ENCODE measurements at places on chromosomes 13 and 19. TPM values are rescaled to one million over a fixed set of nuclear protein-coding genes. Genes with fewer than 3 reads are reported as not detected.

The ZNF43 gene
- total RNA-seq, result 35.4 TPM

The CALR3 gene
- not detected for total RNA-seq

The RASAL3 gene
- total RNA-seq, result 129 TPM

The KLF1 gene
- 0.52 TPM for total RNA-seq

The ONECUT3 gene
- not detected for total RNA-seq

The GPR12 gene
- total RNA-seq, result not detected

The ZNF492 gene
- 1.4 TPM for total RNA-seq

- H3K4me3 ChIP-seq, result no peak overlapping the region
- no peak overlapping the region for H3K27ac ChIP-seq
- peaks cover 2% of the 10 kb centered on the region for H3K27me3 ChIP-seq
- H3K4me1 ChIP-seq, result peaks cover 6% of the 10 kb centered on the region
Observed at GRCh38 chr19:49968279-49968922, 7.4 kb upstream of the SIGLEC11 start.

GRCh38 chr19:8017808-8018207 is 12.4 kb upstream of the ELAVL1 start:
- no peak for DNase-seq
- no peak overlapping the region for H3K27ac ChIP-seq
- H3K4me1 ChIP-seq, result no peaks in the 10 kb centered on the region
- H3K36me3 ChIP-seq, result no peaks in the 10 kb centered on the region
- H3K4me3 ChIP-seq, result no peak overlapping the region

GRCh38 chr13:73902296-73902695 is 231.9 kb downstream of the KLF12 start:
- peaks cover 11% of the 10 kb centered on the region for H3K4me1 ChIP-seq
- H3K36me3 ChIP-seq, result no peaks in the 10 kb centered on the region

DNA sequence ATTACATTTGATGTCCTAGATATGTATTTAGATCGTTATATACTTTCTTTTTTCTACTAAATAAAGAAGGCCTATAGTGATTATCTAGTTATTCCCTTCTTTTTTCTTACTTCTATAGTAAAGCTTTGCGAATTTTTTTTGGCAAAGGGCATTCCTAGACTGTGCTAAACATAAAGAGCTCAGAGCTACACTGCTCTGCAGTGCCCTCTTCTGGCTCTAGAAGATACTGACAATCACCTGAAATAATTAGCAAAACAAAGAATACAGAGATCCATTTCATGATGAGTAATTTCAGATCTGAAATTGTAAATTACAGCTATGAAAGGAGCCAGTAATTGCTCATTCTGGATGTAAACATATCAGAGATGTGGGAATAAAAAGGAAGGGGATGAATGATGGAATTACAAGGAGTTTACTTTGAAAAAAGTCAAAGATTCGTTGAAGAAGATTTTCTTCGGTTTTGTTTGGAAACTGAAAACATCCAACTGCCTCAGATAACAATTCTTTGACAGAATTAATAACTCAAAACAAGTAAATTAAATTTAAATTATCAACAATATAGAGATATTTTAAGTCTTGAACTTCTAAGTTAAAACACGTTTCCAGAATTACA is 288.5 kb downstream of the NALCN start:
- no peak overlapping the region for H3K4me3 ChIP-seq
- no peaks in the 10 kb centered on the region for H3K36me3 ChIP-seq
- H3K27ac ChIP-seq, result no peak overlapping the region
- peaks cover 12% of the 10 kb centered on the region for H3K27me3 ChIP-seq

DNA sequence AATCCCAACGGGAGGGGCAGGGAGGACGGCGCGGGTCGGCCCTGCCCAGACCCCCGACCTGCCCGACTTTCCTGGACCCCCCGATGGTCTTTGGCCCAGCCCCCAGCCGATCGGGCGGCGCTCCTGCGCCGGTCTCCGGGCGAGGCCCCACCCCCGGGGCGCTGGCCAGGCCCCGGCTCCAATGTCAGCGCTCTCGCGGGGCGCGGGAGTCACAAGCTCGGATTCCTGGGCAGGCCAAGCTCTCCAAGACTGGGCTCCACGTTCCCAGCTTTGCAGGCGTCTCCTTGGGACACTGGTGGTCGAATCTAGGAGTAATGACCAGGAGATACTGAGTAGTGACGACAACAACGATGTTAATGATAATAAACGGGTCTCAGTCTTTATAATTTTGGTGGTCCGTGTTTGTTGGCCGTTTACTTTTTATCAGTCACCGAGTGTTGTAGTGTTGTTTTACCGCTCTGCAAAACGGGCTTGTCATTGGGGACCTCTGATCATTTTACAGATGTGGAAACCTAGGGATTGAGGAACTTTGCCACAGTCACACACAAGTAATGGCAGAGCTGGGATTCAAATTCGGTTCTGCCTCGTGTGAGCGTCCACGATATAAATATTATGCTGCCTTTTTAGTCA is 545 bp downstream of the RAD23A start:
- peaks cover 36% of the 10 kb centered on the region for H3K36me3 ChIP-seq
- peak; percentile 74 for DNase-seq
- peak overlapping the region; percentile 93 for H3K4me3 ChIP-seq
- peak overlapping the region; percentile 91 for H3K27ac ChIP-seq
- peaks cover 44% of the 10 kb centered on the region for H3K4me1 ChIP-seq

DNA sequence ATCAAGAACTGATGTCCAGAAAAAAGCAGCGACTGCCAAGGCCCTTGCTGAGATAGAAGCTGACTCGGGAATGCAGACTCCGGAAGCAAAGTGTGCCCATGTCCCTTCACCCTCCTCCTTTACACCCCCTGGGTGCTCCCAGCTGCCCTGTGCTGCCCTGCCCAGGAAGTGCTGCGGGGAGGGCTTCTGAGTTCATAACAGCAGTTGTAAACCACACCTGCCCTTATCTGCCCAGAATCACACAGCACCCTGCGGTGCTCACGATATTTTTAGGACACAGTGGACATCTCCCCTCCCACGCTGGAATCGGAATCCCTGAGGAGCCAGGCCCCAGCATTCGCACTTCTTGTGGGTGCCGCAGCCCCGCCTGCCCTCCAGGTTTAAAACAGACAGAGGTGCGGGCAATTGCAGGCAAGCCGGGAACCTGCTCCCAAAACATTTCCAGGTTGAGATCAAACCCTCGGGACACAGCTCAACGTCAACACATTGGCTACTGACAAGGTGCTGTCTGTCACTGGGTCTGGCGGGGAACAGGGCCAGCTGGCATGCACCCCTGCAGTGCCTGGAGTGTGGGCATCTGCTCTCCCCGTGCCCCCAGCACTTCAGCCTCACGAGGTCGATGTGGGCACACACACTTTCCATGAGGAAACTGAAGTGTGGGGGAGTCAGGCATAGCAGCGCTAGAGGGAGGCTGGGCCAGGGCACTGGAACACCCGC is 36.8 kb downstream of the RAB20 start:
- H3K27me3 ChIP-seq, result peaks cover 2% of the 10 kb centered on the region
- H3K4me1 ChIP-seq, result no peaks in the 10 kb centered on the region
- no peak for DNase-seq

DNA sequence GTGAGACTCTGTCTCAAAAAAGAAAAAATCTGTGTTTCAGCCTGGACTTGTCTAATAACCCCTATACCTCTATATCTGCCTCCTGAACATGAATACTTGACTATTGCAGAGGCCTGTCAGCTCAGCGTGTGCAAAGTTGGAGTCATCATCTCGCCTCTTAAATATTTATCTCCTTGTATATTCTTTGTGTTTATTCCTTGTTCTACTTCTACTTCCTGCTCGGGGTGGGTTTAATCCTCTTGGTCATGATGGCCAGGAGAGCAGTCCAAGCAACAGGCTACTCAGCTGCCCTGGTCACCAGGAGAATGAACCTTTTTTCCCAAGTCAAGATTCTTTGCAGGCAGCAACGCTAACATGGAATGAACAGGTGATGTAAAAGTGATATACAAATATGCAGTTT is 119.1 kb downstream of the PCCA start:
- H3K27me3 ChIP-seq, result no peaks in the 10 kb centered on the region
- no peak for DNase-seq
- H3K4me1 ChIP-seq, result peaks cover 15% of the 10 kb centered on the region
- H3K4me3 ChIP-seq, result no peak overlapping the region

GRCh38 chr19:17259934-17260333 is 4.6 kb downstream of the USHBP1 start:
- H3K4me1 ChIP-seq, result peaks cover 6% of the 10 kb centered on the region
- H3K4me3 ChIP-seq, result no peak overlapping the region
- H3K27me3 ChIP-seq, result no peaks in the 10 kb centered on the region
- H3K36me3 ChIP-seq, result no peaks in the 10 kb centered on the region
- H3K27ac ChIP-seq, result no peak overlapping the region

- no peak for DNase-seq
- peak overlapping the region; percentile 95 for H3K4me3 ChIP-seq
- peaks cover 34% of the 10 kb centered on the region for H3K36me3 ChIP-seq
- peak overlapping the region; percentile 98 for H3K27ac ChIP-seq
- H3K4me1 ChIP-seq, result peaks cover 37% of the 10 kb centered on the region
- H3K27me3 ChIP-seq, result no peaks in the 10 kb centered on the region
Observed at GRCh38 chr19:44003461-44004009, 778 bp downstream of the ZNF230 start.

DNA sequence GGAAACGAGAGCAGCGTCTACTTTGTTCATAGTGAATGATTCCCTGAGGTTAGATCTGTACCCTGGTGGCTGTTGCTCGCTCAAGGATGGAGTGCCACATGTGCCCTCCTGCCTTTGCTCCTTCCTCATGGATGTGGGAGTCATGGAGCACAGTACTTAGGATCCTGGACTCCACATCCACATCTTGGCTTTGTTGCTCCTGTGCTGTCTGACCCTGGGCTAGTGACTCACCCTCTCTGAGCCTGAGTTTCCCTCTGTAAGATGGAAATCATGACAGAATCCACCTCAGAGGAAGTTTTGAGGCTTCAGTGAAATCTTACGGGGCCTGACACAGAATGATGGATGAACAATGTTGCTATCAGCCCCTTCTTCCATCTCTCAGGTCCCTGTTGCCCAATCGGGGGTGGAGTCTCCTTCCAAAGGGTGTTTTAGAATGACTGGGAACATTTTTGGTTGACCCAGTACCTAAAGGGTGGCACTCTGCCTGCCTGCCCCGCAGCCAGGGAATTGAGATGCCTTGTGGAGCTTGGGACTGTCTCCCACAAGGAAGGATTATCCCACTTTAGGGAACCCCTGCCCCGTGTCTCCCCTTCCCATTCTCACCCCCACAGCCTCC is 9.8 kb upstream of the TIMM50 start:
- no peaks in the 10 kb centered on the region for H3K27me3 ChIP-seq
- peak overlapping the region; percentile 54 for H3K27ac ChIP-seq
- peaks cover 18% of the 10 kb centered on the region for H3K36me3 ChIP-seq
- DNase-seq, result no peak
- H3K4me1 ChIP-seq, result peaks cover 13% of the 10 kb centered on the region
- H3K4me3 ChIP-seq, result no peak overlapping the region

DNA sequence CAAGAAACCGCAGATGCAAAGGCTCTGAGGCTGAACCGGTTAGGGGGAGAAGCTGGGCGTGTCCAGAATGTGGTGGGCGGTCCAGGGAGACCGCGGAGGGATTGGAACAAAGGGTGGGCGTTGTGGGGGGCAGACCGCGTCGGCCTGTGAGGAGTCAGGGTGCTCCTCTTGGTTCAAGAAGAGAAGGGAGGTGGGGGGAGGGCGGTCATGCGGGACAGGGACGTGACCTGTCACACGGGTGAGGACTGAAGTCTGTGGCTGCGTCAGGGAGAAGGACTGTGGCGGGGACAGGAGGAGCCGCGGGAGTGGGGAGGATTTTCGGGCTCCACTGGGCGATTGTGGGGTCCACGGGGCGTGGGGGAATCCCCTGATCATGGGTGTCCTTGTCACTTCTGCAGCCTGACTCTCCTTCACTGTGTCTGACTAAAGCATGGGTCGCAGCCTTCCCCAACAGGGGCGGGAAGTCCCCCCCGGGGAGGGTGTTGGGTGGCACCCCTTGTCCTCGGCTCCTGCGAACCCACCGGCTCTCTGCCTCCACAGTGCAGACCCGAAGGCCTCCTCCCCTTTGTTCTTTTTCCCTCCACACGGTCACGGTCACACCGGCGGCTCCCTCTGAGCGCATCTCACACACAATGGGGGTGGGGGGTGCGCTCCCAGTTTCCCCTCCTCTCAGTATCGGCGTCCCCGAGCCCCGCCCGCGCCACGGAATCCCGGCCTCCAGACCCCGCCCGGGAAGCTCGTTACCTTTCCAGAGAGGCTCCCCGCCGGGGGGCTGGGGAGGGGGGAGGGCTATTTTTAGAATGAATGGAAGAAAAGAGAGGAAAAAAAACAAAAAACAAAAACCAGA is 16.4 kb upstream of the KCNN1 start:
- peaks cover 38% of the 10 kb centered on the region for H3K4me1 ChIP-seq
- H3K27ac ChIP-seq, result peak overlapping the region; percentile 80
- H3K4me3 ChIP-seq, result peak overlapping the region; percentile 79
- DNase-seq, result peak; percentile 79
- H3K27me3 ChIP-seq, result peaks cover 20% of the 10 kb centered on the region

GRCh38 chr13:90385781-90386489 is 961.6 kb upstream of the MIR17HG start:
- H3K36me3 ChIP-seq, result peaks cover 8% of the 10 kb centered on the region
- H3K4me1 ChIP-seq, result no peaks in the 10 kb centered on the region
- H3K4me3 ChIP-seq, result no peak overlapping the region
- no peak for DNase-seq
- H3K27ac ChIP-seq, result no peak overlapping the region

DNA sequence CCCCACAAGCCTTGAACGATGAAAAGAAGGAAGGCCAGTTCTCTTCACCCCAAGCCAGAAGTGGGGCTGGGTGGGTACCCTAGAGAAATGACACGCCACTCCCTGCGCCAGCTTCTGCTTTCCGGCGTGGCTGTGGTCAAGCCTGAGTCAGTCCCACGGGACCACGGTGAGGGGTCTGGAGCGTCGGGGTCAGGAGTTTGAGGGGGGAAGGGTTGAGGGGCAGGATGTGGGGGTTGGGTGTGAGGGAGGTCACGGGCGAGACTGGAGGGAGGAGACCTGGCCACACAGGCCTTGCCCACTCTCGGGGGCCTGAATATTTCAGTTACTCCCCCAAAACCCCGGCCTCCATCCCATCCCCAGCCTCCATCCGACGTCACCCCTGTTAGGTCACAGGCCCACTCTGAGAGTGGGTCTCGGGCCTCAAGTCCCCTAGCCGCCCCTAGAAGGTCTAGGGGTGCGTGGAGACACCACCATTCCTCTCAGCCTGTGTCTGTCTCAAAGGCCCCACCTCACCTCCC is 500 bp upstream of the IFI30 start:
- H3K27ac ChIP-seq, result peak overlapping the region; percentile 83
- H3K36me3 ChIP-seq, result no peaks in the 10 kb centered on the region
- peaks cover 25% of the 10 kb centered on the region for H3K4me1 ChIP-seq

- no peaks in the 10 kb centered on the region for H3K36me3 ChIP-seq
- no peaks in the 10 kb centered on the region for H3K4me1 ChIP-seq
- no peak for DNase-seq
- H3K27ac ChIP-seq, result peak overlapping the region; percentile 22
- H3K27me3 ChIP-seq, result peaks cover 20% of the 10 kb centered on the region
Observed at GRCh38 chr13:46369506-46370277, 17.4 kb downstream of the RUBCNL start.

- H3K27ac ChIP-seq, result no peak overlapping the region
- H3K36me3 ChIP-seq, result no peaks in the 10 kb centered on the region
- peaks cover under 1% of the 10 kb centered on the region for H3K4me1 ChIP-seq
- H3K4me3 ChIP-seq, result no peak overlapping the region
Observed at GRCh38 chr19:947707-948539, 22.1 kb downstream of the ARID3A start.
